ENCODE measurements at places on chromosomes 7 and 10.

- no peak for DNase-seq
Observed at GRCh38 chr10:61752111-61753011, 89.6 kb downstream of the CABCOCO1 start.

DNA sequence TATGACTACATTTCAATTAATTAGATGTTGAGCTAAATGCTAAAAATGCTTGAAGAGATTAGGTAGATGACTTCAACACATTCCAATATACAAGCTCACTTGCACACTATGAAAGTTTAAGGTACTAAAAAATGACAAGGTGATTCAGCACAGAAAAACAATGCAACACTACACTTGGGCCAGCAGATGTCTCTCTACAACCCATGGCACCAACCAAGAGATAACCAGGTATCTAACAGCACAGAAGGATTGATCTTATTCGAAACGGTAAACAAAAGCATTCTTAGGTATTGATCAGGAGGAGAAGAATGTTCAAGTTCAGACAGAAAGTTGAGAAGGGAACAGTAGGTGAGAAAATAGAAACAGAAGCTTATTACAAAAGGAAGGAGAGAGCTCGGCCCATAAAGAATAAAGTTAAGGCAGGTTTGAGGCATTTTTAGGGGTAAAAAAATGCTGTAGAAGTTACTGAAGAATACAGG is 248.2 kb upstream of the KLF14 start:
- no peak for DNase-seq

- no peak for DNase-seq
Observed at GRCh38 chr10:20644421-20644820, 252.7 kb downstream of the NEBL start.

DNA sequence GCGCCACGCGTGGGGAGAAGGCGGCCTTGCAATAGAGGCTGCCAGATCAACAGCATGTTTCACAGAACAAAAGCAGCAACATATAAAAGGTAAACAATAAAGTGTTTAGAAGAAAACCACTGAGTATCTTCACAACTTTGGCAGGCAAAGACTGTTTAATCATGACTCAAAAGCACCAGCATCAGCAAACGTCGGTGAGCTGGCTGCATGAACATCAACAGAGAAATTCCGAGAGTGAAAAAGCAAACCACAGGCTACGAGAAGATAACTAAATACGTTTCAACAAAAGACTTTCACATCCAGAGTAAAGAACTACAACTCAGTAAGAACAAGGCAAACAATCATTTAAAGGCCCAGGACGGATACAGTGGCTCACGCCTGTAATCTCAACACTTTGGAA is 172.0 kb downstream of the MAD1L1 start:
- no peak for DNase-seq

GRCh38 chr10:89097226-89097625 is 106.6 kb downstream of the FAS start:
- DNase-seq, result no peak

GRCh38 chr7:101870361-101871062 is 53.1 kb downstream of the CUX1 start:
- no peak for DNase-seq

DNA sequence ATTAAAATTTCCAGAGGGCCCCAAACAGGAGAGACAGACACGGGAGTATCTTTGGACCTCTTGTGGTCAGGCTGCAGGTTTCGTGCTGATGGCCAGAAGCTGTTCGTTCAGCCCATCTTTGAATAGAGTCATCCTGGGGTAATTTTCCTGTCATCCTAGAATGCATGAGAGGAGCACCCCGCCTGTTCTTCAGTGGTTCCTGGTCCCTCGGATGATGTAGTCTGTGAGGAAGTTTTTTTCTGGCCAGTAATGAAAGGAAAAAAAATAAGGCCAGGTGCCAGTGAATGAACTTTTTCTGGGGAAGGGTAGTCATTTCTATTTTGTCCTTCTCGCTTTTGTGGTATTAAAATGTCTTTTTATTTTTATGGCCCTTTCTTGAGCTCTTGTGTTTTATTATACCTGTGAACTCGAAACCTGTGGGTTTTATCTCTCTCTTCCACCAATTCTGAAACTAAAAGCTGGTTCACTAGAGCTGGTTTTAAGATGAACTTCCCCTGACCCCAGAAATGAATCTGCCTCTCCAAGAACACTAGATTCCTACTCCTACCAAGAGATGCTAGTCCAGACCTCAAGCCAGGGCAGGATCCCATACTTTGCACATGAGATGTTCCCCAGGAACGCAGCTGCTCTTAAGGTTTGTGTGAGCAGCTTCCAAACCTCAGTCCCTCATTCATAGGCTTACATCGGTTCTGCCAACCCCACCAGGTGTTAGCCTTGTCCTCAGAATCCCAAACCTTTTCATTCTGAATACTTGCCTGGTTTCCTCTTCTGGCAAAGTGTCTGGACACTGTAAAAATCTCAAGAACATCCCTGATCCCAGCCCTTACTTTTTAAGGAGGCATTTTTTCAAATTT is 15.4 kb upstream of the MEST start:
- no peak for DNase-seq

DNA sequence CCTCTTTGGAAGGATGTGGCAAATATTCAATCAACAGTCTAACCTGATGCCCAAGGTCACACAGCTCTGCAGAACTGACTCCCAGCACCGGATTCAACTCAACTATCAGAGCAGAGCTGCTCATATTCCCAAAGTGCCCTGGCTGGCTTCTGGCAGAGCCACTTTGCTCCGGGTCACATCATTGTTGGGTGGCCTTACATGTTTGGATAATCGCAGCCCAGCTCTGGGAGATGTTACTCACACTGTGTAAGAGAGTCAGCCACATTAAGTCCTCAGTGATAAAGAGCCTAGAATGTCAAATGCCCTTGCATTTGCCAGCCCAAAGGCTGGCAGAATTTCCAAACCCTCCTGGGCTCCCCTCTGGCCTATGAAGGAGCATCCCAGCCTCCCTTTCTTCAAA is 79.8 kb upstream of the PDE1C start:
- DNase-seq, result no peak

- no peak for DNase-seq
Observed at GRCh38 chr10:31087851-31088250, 56.2 kb upstream of the ZNF438 start.

- no peak for DNase-seq
Observed at GRCh38 chr10:89556600-89556999, 21.2 kb upstream of the SLC16A12 start.

GRCh38 chr7:125396466-125397151 is 467.0 kb upstream of the POT1 start:
- no peak for DNase-seq

Data from stimulated activated CD4-positive, alpha-beta T cell treated with anti-CD3 and anti-CD28 coated beads, TNF-alpha, amount 100 ng/mL, for 24 hours (primary cell).